Activated CD4-positive, alpha-beta T cell treated with anti-CD3 and anti-CD28 coated beads, Interleukin-2, amount 10 ng/mL, durations not matched to agents 7 days and 5 days (primary cell): ENCODE measurements at places on chromosomes 2 and 18.

DNA sequence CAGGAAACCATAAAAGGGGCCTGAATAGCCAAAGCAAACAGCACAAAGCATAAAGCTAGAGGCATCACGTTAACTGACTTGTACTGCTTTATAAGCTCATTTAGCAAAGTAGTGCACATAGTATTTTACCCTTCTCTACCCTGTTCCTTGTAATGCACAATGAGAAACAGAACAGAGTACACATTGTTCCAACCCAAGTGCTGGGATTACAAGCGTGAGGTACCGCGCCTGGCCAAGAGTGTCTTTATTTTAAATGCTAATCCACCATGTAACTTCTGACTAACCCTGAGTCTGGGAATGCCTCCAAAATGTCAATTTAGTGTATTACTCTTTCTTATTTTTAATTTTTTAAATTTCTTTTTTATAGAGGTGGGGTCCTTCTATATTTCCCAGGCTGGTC lies 46.4 kb upstream of the STON1 start:
- DNase-seq, result no peak

DNA sequence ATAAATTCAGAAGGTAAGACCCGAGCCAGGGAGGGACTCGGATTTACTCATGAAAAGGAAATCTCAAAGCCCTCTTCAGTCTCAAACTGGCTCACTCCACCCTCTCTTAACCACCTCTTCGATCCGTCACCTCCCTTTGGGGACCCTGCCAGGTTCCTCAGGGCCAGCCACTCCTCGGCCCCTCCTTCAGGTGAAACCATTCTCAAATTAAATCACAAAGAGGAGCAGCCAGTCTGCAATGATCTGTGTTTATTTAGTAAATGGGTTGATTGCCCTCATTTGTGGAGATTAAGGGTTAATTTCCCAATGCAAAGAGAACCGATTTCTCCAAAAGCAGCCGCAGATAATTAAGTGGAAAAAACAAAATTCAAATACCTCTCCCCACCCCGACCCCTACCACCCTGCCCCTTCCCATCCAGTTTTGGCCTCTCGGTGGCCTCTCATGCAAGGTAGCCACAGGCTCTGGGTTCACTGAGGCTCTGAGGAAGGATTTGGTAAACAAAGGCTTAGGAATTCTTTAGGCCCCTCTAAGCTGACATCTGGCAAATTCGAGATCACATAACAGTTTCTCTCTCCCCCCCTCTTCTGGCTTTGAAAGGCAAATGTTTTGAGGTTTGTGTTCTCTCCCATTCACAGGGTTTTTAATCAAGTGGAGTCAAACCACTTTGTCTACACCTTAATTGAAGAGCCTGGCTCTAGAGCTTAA lies 10.3 kb upstream of the FZD7 start:
- DNase-seq, result no peak

DNA sequence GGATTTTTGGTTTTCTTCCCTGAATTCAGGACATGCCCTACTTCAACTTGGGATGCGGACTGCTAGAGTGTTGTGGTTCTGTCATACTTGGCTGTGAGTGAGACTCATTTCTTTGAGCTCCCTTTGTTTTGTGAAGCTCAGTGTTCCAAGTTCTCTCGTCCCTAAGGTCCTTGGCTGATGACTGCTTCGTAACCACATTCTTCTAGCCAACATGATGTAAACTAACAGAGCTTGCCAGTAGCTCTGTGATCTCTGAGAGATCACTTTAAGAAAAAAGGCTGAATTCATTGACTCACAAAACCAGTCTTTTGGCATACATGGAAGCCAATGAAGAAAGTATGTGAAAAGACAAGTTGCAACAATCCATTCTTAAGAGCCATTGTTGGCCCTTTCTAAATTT lies 96.9 kb upstream of the MSTN start:
- DNase-seq, result no peak

DNA sequence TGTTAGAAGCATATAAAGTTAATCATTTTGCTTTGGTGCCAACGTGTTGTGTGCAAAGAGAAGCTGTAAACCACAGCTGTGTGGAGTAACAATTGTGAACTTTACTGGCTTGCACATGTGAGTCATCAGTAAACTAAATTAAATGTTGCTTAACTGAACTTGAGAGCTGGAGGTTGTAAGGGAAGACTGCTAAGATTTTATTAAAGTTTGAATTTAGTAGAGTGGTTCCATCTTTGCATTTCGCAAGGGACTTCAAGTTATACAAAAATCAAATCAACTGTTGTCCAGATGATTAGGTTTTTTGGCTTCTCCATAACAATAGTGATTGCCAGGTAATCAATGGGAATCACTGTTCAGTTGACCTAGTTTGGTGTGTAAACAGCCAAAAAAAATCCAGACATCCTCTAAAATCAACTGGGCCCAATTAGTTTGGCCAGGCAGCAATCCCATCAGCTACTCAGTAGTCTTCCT lies 247.4 kb downstream of the MYO3B start:
- DNase-seq, result no peak

GRCh38 chr18:76384861-76385680 lies 110.0 kb downstream of the ZNF516 start:
- DNase-seq, result no peak
